IMR-90 (cell line): ENCODE measurements at places on chromosomes 16 and 17.

- peak; percentile 31 for DNase-seq
Measured at GRCh38 chr17:77214743-77215142, 74.0 kb downstream of the SEC14L1 start.

- DNase-seq, result no peak
Measured at GRCh38 chr17:13995856-13996271, 73.4 kb upstream of the COX10 start.

GRCh38 chr16:85330694-85331188 is 218.5 kb upstream of the CIBAR2 start:
- peak; percentile 86 for DNase-seq

GRCh38 chr17:47978324-47978723 is 7.4 kb downstream of the CDK5RAP3 start:
- DNase-seq, result peak; percentile 54

- peak; percentile 24 for DNase-seq
Measured at GRCh38 chr17:44502598-44503146, 534 bp downstream of the GPATCH8 start.

- DNase-seq, result no peak
Measured at GRCh38 chr16:6165330-6165979, 1067.9 kb upstream of the EEF2KMT start.

DNA sequence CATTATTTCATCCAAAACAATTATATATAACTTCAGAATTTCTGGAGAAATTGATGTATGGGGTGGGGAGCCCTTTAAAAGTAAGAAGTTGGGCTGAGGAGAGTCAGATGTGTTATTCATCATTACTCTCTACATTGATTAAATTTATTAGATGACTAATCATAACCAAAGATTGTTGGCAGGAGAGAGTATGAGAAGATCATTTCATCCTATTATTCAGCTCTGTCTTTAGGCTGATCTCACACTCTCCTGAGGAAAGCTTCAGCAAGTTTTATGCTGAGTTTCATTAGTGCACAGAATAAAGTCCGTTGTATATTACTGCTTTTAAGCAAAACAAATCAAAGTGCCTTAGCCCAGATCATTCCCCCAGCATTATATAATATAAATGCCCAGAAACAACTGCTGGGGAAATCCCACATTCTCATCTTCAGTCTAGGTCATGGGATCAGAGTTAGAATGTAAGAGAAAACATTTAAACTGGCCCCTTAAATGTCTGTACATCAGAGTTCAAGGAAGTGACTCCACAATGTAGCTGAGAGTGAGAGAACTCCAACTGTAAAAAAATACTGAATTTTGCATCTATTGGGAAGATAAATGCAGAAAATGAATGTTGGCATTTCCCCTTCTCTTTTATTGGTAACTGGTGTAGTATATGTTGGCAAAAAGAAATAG is 130.1 kb upstream of the HLF start:
- peak; percentile 50 for DNase-seq

DNA sequence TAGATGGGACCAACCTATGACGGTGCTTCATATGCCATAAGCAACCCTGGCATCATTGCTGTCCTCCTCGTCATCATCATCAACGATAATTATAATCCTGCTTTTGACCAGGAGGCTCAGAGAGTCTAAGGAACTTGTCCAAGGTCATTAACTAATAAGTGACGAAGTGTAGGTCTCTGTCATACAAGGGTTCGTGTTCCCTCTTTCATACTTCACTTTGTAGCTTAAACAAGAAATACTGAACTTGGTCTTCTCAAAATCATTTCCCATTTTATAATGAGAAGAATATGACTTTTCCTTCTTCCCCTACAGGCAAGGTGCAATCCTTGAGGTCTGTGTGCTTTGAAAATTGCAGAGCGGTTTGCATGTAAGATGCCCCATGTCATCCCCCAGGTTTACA is 31.2 kb upstream of the PIK3R6 start:
- DNase-seq, result no peak

- peak; percentile 56 for DNase-seq
Measured at GRCh38 chr16:50323335-50324011, 45.3 kb downstream of the BRD7 start.

GRCh38 chr16:86018487-86018886 is 119.5 kb downstream of the IRF8 start:
- peak; percentile 45 for DNase-seq

DNA sequence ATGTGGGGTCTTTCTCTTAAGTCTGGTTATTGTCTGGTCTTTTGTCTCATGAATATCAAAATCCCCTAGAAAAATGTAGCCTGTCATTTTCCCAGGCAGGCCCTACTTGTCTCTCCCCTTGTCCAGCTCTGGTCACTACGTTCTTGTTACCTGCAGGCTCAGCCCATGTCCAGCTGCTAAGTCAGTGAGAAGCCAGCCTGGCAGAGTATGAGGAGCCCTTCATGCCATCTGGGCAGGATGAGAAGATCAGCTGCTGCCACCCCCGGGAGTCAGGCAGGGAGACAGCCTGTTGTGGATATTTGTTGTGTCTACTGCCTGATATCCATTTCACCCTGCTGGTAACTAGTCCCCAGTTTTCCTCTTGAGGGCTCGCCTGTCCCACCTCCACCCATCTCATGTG is 88.9 kb downstream of the ASIC2 start:
- no peak for DNase-seq

GRCh38 chr17:385178-385835 is 32.7 kb upstream of the RPH3AL start:
- DNase-seq, result no peak

- DNase-seq, result no peak
Measured at GRCh38 chr16:2081201-2082084, 33.7 kb downstream of the TSC2 start.

GRCh38 chr17:12545877-12546513 is 119.7 kb upstream of the MYOCD start:
- DNase-seq, result peak; percentile 63

- DNase-seq, result no peak
Measured at GRCh38 chr17:27952366-27952765, 59.2 kb upstream of the LYRM9 start.

- no peak for DNase-seq
Measured at GRCh38 chr16:11245988-11246387, 10.0 kb downstream of the SOCS1 start.

- DNase-seq, result peak; percentile 71
Measured at GRCh38 chr16:15434425-15435215, at the start of gene BMERB1. Gene BMERB1, plus strand, starts transcription at chr16:15434588. Its CDS starts 66 bp downstream, at chr16:15434654.

DNA sequence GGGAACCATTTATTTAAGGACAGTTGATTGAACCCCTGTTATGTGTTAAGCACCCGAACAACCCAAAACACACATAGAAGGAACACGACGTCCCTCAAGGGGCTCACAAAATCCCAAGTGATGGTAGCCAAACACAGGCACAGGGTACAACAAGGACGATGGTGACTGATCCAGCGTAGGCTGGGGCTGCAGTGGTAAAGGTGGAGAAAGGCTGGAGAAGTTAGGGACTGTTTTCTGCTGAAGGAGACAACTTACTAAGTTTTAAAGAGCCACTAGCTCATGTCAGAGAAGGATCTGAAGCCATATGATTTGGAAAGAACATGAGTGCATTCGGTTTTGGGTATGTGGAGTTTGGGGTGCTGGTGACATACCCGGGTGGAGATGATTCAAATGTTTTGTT is 229.6 kb upstream of the TNRC6C start:
- no peak for DNase-seq

DNA sequence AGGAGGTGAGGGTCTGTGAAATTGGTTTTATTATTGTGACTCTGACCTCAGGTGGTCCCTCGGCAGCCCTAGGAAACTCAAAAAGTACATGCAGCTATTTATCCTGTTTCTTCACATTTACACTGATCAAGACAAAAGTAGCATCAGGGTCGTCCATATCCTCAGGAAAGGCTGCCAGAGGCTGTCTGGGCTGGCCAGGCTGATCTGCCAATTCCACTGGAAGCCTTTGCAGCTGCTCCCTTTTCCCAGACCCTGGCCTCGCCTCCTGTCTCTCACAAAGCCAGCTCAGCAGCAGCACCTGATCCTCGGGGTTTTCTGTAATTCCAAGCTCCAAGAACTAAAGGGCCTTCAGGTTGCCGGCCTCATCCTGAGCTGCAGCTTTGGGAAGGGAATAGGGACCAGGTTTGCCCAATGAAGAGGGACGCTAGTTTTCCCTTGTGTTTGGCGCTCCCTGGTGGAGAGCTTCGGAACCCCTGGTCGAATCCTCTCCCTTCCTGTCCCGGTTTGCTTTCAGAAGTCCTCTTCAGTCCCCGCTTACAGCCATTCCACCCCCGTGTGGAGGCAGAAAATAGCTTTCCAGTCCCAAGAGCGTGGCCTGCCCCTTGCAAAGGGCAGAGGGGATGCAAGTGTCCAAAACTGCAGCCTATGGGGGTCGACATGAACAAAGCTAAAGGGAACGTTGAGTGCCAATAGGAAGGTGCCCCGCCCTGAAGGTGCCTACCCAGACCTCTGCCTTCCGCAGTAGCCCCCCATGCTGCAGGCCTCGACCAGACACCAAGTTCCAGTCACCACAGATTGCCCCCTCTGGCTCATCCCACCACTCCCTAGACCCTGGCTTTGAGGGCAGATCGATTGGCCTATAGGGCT is 13.4 kb downstream of the MFSD6L start:
- DNase-seq, result peak; percentile 56

- no peak for DNase-seq
Measured at GRCh38 chr16:12735805-12736204, 67.9 kb downstream of the CPPED1 start.

GRCh38 chr16:9647981-9648701 is 534.1 kb downstream of the GRIN2A start:
- DNase-seq, result no peak

DNA sequence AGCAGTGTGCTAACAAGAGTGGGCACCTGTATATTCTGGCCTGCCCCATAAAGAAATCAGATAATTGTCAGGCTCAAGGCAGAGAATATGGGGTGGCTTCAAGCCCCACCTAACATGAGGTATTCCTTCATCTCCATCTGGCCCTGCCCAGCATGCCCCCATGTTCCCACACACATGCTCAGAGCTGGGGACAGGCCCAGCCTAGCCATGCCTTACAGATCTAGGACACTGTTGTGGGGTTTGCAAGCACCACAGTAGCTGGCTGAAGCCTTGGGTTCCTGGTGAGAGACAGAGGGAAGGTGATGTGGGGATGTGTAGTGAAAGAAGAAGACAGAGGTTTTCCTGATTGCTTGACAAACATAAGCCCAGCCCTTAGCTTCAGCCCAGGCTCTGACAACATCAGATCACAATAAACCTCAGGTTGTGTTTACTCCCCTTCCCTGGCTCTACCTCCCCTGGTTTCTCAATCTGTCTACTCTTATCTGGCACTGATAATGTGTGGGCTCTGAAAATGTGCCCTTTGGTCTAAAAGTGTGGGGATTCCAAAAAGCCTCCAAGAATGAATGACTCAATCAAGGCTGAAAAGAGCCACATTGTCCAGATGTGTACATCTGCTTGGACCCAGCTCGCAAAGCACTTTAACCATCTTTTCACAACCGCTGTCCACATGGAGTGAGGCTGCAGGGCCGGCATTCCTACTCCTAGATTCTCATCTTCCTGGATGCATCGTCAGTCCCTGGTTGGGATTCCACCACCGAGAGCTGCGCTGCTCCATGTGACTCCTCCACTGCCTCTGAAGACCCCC is 34.4 kb downstream of the CDRT4 start:
- peak; percentile 93 for DNase-seq

DNA sequence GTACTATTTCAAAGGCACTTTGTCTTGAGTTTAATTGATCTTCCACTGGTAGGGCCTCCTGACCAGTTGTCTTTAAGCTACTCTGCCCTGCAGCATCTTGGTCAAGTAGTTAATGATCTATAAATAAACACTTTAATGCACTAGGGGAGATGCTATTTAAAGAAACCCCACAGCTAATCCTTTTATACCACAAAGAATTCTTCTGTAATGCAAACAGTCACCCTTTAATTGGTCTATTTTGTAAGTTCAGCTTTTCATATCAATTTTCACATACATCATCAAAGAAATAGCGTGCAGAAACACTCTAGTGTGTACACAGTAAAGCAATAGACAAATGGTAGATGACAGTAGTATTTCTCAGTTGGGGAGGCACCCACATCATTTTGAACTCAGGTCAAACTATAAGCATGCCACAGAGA is 70.3 kb downstream of the PMP22 start:
- peak; percentile 2 for DNase-seq

DNA sequence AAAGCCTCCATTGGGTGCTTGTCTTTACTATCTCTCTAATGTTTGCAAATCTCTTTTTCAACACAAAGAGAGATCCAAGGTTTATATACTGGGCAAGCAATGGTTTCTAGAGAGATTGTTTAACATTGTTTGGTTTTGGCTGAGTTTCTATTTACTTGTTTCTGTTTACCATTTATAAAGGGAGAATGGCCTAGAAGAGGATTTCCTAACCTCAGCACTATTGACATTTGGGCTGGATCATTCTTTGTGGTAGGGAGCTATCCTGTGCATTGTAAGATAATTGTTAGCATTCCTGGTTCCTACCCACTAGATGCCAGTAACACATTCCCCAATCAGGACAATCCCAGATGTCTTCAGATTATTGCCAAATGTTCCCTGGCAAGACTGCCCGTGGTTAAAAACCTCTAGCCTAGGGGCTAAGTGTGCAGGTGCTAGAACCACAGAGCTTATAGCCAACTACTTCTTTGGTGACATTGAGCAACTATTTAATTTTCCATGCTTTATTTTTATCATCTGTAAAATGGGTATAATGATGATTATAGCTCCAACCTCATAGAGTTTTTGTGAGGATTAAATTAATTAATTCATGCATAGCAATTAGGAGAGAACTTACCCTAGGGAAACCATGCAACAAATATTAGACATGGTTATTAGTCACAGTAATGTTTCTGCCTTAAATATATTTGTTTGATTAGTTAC is 413.9 kb upstream of the MAF start:
- DNase-seq, result no peak

DNA sequence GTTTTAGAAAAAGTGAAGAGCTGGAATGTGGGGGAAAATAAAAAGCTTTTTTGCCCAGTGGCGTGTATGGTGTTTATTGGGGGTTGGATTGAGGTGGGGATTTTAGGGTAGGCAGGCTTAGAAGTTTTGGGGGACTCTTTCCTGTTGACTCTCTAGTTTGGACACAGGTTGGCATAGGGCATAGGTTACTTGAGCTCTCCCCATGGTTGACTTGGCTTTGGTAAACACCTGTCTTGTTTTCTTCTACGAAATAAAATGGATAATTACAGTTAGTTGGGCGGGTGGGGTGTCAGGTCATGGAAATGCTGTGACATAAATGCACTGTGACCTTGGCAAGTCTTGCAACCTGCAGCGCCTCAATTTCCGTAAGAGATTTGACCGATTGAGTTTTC is 680 bp upstream of the TAOK2 start:
- DNase-seq, result no peak

DNA sequence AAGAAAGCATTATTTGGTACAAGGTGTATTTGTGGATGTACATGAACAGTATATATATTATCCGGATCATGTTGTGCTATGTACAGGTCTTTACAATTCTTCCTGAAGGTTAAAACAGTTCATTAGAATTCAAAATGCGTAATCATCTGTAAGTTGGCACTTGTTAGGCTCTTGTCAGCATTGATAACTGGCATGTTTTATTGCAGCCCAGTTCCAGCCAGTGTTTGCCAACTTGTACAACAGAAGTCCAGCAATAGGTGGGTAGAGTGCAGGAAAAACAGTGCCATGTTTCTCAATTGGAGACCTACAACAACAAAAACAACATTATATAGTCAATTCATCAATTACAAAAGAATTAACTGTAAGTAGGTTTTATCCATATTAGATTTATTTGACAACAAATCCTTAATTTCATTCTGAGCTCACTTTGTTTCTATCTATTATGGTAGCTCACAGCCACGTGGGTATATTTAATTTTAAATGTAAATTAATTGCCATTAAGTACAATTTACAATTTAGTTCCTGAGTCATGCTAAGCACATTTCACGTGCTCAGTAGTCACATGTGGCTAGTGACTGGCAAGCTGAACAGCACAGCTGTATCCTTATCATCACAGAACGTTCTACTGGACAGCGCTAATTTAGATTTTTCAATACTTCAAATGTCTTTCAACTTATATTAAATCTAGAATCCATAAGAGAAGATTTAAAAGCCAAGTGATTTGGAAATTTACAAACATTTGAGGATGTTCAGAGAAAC is 8.6 kb upstream of the ANKFY1 start:
- DNase-seq, result no peak
